Renal cortex interstitium (tissue), 15 donors: ENCODE measurements at places on chromosomes 7 and 10. TPM values are rescaled to one million over a fixed set of nuclear protein-coding genes. Genes with fewer than 3 reads are reported as not detected.

GRCh38 chr7:48217266-48217665, 46.0 kb downstream of the ABCA13 start:
- DNase-seq = no peak

GRCh38 chr10:14456870-14457266, 126.1 kb upstream of the FRMD4A start:
- DNase-seq = no peak

GRCh38 chr7:148719753-148720152, 21.1 kb downstream of the CUL1 start:
- no peak for DNase-seq

Gene FAM25A
- polyA plus RNA-seq = not detected

DNA sequence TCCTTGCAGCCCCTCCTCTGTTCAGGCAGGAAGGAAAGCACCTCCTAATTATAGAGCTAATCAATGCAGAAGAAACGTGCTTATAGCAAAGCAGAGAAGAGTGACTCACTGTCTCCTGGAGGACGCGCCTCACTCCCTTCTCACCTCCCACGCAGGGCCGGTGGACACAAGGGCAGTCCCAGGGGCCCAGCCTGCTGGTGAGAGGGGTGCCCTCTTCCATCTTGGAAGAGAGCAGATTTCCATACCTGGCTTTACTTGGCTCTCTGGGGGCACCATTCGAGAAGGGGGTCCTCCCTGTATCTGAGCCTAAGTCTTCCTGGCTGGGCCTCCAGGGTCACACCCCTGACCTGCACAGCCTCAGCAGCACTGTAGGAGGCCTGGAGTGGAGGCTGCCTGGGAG, 55.8 kb downstream of the RASGEF1A start:
- DNase-seq = no peak

- no peak for DNase-seq
Observed at GRCh38 chr7:12322284-12322902, 81.3 kb downstream of the VWDE start.

DNA sequence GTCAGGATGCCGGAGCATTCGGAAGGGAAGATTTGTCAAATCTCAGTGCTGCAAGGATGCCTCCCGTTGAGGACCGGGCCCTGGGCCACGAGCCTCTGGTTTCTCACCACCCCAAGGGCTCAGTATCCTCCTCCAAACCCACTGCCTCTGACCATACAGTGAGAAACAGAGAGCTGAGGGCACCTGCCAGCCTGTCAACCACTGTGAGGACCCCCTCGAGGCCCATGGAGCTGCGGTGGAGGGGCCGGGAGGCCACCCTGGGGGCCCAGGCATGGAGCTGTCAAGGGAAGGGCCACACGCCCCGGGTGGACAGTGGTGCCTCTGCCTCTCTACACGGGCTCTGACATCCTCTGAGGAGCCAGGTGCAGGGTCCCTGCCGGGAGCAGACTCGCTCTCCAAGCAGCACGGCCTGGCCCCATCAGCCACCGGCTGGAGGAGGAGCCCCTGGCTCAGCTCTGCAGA, 248.0 kb upstream of the TCERG1L start:
- no peak for DNase-seq

DNA sequence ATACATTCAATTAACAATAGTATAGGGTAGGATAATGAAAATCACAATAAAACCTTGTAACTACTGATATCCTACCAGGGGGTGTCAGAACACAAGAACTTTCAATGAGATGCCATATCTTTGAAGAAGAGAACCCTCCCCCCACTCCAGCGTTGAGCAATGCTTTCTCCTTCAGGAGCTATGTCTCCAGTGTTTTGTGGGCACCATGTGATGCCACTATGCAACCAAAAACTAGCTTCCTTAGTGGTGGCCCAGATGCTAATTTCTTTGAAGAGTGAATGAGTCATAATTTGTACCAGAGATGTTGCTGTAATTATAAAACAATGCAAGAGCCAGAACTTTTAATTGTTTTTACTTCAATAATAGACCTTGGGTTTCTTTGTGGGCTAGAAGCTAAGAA, 76.0 kb upstream of the ADO start:
- DNase-seq = no peak

Gene NOS3
- 7.7 TPM for polyA plus RNA-seq

- DNase-seq = no peak
Observed at GRCh38 chr10:132345345-132345744, 13.4 kb downstream of the LRRC27 start.
